ENCODE measurements at places on chromosomes 3 and 15.
A peak's percentile ranks its signal among the peaks of the same experiment; 100 is the strongest.

- no peak for DNase-seq
Measured at GRCh38 chr3:188721990-188722389, 449.8 kb upstream of the TPRG1 start.

DNA sequence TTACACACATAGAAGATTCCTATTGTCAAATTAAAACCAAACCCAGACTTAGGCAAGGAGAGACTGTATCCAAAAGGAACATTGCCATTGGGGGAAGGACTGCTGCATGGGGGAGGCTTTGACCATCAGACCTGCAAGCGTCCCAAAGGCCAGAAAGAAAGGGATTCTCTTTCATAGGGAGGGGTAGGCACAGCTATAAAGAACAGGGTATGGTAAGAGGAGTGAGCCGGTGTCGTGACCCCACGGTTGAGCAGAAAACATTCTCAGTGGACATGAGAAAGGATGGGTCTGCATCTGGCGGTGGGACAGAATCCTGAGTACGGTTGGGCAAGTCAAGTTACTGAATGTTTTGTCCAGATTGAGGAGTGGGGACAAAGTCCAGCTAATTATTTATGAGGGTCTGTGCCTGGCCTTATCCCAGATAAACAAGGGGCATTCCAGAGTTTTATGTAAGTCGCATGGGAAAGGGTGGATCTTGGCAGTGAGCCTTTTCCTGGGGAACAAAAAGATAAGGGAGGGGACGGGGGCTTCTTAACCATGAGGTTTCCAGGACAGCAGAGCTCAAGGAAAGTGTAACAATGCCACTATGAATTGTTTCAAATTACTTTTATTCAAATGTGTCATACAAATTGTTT is 357.8 kb downstream of the OCA2 start:
- DNase-seq = no peak

GRCh38 chr15:74252291-74252690 is 16.2 kb downstream of the CCDC33 start:
- no peak for DNase-seq

DNA sequence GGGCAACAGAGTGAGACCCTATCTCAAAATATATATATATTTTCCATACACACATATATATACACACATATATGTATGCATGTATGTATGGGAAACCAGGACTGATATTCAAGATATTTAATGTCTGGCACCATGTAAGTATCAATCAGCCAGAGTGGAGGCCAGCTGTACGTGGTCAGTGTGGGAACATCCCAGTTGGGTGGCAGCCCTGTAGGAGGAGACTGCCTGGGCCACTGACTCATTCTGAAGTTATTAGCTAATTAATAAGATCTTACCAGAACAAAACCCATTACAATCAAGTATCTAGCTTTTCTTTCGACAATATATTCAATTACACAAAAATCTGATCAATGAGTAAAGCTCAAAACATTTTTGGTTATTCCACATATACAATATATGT is 85.1 kb upstream of the OCA2 start:
- DNase-seq = no peak

GRCh38 chr3:12750658-12751071 is 8.4 kb downstream of the TMEM40 start:
- peak; percentile 31 for DNase-seq

DNA sequence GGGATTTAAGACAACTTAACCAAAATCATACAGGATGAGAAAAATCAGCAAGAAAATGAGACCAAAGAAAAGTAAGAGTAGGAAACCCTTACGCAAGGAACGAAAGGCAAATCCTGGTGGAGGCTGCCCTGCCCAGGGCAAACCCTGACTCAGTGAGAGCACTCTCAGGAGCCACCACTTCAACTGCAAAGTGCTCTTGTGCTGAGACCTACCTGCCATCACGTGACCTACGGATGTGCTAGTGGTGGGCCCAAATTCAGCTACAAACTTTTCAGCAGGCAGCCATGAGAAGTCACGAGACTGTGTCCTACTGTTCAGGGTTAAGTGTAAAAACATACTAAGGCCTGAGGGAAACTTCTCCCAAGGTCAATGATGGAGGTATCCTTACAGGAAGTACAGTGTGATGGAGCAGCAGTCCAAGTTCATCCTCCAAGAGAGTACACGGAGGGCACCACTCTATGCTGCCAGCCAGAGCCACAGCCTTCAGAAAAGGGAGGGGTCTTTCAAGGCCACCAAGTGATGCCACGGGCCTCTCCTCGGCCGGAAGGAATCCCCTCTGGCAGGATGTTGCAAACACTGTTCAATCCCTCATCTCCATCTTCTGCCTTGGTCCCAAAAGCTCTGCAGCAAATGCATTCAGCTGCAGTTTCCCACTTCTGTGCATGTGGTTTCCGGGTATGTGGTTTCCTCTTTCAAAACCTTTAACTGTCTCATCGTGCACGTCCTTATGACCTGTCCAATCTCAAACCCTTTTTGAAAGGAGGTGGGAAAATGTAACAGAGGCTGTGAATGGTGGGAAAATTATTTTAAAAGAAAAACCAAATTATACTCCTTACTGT is 9.5 kb downstream of the CHSY1 start:
- no peak for DNase-seq

GRCh38 chr3:151909681-151910405 is 36.4 kb downstream of the SUCNR1 start:
- DNase-seq = no peak

DNA sequence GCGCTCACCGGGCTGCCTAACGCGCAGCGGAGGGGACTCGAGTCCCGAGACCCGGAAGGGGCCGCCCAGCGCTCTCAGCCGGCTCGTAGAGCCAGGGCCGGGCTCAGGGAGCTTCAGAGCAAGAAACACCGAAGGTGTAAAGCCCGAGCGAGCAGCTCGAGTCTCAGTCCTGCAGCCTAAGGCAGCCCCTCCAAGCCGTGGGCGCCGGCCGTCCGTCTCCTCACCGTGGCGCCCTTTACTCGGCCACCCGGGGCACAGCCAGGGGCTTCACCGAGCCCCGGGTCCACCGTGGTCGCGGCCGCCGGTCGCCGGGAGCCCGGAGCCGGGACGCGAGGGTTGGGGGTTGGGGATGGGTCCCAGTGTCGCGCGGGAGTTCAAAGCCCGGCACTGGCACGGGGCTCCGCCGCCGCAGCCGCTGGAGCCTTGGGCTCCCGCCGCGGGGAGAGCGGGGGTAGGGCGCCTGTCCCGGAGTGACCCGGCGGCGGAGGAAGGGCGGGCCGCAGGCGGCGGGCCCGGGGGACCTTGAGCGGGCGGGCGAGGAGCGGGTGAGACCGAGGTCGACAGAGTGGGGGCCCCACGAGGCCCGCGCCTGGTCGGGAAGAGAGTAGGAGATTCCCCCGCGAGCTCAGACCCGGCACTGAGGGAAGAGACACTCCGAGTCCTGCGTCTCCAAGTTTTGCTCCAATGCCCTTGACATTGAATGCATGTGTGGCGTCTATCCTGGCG is 26.9 kb upstream of the THRB start:
- no peak for DNase-seq
